ENCODE measurements at places on chromosomes 7 and 10.

DNA sequence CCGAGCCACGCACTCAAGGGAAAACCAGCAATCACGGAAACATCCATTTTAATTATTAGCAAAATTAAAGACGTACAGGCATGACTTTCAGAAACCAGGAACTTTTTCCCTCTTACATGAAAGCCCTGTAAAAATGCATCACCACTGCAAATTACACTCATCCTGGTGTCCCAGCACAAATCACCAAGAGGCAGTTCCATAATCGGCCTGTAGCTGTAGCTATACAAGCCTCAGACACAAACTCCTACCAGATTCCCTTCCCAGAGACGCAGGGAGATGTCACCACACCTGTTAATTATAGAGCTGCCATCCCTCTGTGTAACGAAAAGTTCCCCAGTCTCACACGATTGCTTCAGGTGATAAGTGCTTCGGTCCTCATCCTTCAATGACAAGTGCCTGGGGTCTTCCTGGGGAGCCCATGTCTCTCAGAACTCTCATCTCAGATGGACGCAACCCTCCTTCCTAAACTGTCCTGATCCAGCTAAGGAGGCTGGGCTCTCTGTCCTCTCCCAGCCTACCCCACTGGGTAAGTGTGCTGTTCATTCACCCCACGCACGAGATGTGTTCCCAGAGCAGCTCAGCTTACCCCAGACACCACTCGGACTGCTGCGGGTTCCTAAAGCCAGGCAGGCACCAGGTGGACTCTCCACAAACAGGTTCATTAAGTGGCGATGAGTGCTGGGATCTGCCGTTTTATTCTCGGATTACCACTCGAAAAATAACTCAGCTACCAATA is 5.9 kb downstream of the FGFR2 start:
- no peak for DNase-seq

- no peak for DNase-seq
Measured at GRCh38 chr10:110355141-110355831, 50.6 kb upstream of the SMNDC1 start.

DNA sequence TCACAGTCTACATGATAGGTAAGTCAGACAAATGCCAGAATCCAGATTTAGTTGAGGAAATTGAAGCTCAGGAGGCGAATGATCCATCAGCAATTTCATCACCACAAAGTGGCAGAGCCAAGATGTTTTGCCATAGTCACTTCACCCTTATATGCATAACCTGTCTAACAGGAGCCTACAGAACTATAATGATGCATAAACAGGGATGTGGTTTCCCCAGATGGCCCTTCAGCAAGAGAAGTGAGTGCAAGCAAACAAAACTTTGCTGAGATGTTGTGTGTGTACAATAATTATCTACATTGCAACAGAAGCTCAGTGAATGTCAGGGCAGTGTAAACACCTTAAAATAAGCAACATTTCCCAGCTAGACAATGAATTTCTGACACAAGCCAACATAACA is 28.6 kb downstream of the PON3 start:
- DNase-seq, result no peak

GRCh38 chr7:42070068-42070467 is 166.9 kb downstream of the GLI3 start:
- DNase-seq, result no peak

GRCh38 chr7:129438839-129439651 is 4.8 kb downstream of the STRIP2 start:
- peak; percentile 29 for DNase-seq

GRCh38 chr10:62031507-62031906 is 130.0 kb downstream of the ARID5B start:
- no peak for DNase-seq

DNA sequence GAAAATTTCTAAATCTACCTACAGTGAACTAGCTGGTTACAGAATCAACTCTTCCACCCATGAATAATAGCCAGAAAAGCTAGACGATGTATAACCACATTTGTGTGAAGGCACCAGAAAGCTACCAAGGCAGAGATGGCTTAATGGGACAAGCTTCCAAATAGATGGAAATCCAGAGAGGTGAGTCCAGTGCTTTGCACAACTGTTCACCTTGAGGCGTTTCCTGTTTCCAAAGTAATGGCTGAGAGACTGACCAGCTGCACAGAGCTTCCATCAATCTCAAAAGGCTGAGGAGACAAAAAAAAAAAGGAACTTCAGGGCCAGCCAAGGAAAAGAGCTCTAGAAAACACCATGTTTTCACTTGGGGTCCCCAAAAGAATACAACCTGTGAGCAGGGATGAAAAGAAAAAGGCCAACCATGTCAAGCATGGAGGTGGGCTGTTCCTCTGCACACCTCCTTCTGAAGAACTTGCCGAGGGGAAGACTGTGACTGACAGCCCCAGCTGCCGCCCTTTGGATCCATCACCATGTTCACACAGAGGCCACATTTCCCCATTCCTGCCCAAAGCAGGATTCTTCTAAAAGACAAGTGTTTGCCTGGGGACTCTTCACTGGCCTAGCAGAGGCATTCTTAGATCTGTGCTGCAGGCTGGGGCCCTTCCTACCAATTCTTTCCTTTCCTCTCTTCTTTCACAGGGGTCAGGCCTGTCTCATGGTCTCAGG is 72.9 kb downstream of the ARHGAP21 start:
- no peak for DNase-seq

- DNase-seq, result peak; percentile 98
Measured at GRCh38 chr10:100912605-100913469, at the start of gene SLF2. SLF2 (plus strand) TSS chr10:100912963; CDS start chr10:100913111, 148 bp downstream.

DNA sequence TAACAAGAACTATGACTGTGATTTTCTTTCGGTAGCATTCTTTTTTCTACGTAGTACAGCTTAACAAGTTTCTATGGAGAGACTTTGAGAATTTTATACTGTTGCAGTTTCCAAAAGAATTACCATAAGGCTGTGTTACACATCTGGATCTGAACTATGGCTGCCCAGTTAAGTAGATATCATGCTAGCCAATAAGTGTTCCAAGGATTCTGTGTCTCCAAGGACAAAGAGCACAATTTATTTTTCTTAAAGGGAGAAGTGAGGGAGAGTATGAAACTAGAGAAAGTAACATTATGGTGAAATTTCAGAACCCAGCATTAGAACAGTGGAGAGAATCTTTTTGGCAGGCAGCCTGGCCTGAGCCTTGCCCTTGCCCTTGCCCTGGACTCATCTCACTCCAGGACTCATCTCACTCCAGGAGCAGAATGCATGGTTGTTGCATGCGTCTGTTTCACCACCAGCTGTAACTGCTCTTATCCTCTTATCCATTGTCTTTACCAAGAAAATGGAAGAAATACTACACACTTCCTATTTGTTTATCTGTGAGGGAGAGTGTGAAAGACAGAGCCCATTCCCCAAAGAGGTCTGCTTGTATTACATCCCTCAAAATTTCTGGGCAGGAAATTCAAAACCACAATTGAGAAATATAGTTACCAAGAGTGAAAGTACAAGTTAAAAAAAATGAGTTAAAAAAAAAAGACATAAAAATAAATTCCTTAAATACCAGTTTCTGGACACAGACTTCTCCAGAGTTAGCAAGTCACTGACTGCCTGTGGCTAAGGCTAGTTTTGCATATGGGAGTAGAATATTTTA is 1067.5 kb downstream of the NRG3 start:
- peak; percentile 63 for DNase-seq

DNA sequence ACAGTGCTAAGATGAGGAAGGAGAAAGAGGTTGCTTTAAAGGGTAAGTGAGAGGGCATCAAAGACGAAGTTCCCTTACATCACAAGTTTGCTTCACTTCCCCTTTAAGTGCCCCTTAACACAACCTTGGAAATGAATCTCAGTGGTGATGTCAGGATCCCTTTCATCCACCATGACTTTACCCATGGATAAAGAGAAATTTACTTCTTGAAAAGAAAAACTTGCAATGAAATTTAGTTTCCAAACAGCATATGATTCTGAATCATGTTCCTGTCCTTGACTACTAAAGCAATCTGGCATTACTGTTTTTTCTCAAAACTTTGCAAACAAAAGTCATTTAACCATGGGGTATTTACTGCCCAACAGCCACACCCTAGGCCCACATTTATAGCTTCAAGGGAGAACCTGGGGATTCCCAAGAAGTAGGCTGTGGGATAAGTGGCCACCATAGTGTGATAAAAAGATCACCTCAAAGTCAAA is 135.9 kb downstream of the ITGB8 start:
- no peak for DNase-seq

DNA sequence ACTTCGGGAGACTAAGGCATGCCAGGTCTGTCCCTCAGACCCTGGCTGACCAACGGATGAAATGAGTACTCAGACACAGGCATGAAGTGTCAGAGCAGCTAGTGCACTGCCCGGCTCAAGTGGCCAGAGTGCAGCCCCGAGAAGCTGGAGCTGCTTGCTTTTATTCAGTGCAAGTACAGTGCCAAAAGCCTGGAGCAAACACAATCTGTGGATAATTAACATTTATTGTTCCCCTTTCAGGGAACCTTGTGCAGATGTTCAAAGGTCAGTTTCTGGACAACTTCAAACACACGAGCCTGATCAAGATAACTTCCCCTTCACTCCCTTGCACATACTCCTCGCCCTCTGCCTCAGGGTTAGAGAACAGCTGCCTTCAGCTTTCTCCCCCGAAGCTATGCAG is 7.9 kb upstream of the ATE1 start:
- DNase-seq, result no peak

- no peak for DNase-seq
Measured at GRCh38 chr7:27032839-27033238, 63.0 kb downstream of the HOXA1 start.

GRCh38 chr10:99013885-99014284 is 221.8 kb downstream of the HPSE2 start:
- DNase-seq, result no peak

DNA sequence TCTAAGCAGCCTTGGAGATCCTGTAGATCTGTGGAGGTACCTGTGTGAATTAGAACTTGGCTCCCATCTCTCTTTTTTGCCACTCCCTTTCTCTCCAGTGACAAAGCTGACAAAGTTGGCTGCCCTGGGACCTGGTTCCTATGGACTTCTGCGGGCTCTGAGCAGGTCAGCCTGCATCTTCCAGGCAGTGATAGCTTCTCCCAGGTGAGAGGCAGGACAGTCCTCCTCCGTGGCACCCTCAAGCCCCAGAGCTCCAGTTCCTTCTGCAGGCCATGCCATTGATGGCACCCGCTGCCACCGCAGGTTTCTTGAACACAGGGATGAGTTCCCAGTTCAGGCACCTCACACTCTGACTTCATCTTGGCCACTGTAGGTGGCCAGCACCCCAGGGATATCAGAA is 73.5 kb upstream of the GRB10 start:
- no peak for DNase-seq

DNA sequence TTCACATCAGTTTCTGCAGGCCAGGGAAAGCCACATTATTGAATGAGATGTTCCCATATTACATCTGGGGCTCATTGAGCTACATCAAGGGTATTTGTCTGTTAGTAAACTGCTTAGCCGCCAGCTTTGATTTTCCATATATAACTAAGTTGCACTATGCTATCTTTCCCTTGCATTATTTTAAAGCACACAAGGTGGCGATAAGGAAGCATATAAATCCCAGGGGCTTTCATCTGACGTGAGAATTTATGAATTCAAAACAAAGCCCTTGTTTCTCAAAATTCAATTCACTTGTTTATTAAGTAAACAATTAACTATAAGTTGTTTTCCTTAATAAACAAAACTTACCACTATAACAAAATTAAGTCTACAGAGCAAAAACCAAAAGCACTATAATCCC is 334.1 kb upstream of the TPK1 start:
- no peak for DNase-seq

DNA sequence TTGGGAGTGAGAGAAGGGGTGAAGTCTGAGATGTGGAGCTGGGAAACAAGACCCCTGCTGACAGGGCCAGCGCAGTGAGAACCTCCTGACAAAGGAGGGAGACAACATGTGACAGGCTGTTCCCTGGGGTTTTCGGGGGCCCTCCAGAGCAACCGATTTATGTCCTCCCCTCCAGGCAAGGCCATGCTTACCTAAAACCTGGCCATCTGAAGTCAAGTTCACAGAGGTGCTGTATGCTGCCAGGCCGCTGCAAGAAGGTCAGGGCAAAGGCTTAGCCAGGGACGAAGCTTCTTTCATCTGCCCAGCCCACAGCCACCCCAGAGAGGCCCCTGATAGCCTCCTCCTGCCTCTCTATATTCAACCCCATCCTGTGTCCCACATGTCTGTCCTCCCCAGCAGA is 20.6 kb downstream of the NPC1L1 start:
- DNase-seq, result no peak

DNA sequence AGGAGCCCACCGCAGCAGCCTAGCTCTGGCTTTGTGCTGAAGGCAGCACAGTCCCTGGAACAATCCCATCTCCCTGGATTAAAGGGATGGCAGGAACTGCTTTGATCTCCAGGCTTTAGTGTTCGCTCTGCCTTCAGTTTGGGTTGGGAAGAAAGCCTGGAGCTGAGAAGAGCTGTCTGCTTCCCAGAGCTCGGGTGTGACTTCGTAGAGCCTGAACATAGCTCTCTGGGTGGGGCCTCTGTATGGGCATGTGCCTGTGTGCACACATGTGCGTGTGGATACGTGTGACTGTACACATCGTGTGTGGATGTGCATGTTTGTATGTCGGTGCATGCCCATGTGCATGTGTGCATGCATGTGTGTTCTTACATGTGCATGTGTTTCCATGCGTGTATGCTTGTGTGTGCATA is 8.7 kb downstream of the ADCY1 start:
- no peak for DNase-seq
